Stomach (tissue), 19 donors: ENCODE measurements at places on chromosomes 12 and 14. TPM values are rescaled to one million over a fixed set of nuclear protein-coding genes. Genes with fewer than 3 reads are reported as not detected.

Gene C12orf56
- total RNA-seq = not detected

Gene RSRC2
- 137 TPM for total RNA-seq

Gene PDE3A
- total RNA-seq = 47.3 TPM

Gene GZMH
- total RNA-seq = not detected

Gene SMOC1
- total RNA-seq = 2.2 TPM

Gene KIF26A
- 21.7 TPM for total RNA-seq
